Activated CD4-positive, alpha-beta T cell treated with anti-CD3 and anti-CD28 coated beads, Interleukin-10, Interleukin-2, amounts not matched to agents 100 ng/mL and 50 ng/mL, durations not matched to agents 16 hours and 8 hours (primary cell): ENCODE measurements at places on chromosomes 5 and 9.

DNA sequence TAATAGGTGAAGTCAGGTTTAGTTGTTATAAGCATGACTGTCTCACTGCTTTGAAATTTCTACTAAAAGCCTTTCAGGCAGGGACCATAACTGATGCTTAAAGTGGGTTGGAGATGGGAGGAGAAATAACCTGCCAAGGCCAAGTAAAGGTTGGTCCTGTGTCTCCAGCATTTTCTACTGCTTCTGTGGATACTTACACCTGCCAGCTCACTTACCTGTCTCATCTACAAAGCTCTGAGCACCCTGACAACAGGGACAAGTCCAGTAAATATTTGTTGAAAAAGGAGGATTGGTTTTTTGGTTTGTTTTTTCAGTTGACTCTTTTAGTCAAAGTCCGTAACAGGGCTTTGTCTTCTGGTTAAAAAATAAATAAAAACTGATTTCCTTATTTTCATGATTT lies 38.6 kb downstream of the GRAMD2B start:
- no peak for DNase-seq

- peak; percentile 14 for DNase-seq
Measured at GRCh38 chr5:143696921-143697320, 115.0 kb upstream of the HMHB1 start.

GRCh38 chr9:36739373-36740116 lies 166.8 kb downstream of the MELK start:
- DNase-seq: no peak

DNA sequence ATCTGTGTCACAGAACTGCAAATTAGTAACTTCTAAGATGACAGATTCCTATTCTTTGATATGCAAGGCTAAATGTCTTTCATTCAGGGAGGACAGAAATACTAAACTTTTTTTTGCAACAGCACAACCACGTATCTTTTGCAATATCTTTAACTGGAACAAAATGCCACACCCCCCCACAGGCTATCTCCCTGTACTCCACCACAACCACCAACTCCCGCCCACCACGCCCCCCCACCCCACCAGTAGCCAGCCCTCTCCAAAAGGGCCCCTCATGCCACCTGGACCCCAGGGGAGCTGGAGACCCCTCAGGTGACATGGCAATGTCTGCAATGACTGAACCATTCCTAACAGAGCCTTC lies 131.8 kb downstream of the ROR2 start:
- no peak for DNase-seq

- no peak for DNase-seq
Measured at GRCh38 chr9:4740388-4740637, 689 bp downstream of the AK3 start.

DNA sequence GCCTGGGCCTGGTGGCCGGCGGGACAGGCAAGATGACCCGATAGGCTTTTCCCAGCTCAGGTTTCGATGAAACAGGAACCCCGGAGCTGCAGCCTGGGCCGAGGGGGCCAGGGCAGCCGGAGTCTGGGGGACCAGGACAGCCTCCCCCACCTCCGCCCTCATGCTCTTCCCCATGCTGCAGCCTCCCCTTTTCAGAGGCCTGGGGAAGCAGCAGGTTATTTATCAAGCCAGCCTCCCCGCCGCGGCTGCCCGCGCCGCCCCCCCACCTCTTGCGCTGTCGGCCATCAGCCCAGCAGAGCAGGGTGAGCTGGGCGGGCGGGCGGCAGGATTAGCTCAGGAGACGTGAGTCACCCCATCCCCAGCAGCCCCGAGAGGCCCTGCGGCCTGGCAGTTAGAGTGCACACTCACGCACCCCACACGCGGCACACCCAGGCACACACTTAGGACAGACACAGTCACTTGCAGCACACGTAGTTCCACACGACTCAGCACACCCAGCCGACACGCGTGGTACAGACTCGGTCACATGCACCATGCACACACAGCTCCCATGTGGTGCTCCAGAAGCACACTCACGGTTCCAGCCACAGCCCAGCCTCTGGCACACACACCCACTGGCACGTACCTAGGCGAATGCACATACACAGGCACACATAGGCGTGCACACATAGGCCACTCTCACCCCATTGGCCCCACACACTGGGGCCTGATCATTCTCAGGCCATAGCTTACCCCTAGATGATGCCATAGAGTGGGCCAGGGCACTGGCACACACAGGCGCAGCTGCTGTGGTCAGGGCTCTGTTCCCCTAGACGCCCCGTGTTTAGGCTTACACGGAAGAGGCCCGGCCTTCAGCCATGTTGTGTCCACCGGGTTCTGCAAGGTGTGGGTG lies 13.0 kb downstream of the CXXC5 start:
- no peak for DNase-seq

DNA sequence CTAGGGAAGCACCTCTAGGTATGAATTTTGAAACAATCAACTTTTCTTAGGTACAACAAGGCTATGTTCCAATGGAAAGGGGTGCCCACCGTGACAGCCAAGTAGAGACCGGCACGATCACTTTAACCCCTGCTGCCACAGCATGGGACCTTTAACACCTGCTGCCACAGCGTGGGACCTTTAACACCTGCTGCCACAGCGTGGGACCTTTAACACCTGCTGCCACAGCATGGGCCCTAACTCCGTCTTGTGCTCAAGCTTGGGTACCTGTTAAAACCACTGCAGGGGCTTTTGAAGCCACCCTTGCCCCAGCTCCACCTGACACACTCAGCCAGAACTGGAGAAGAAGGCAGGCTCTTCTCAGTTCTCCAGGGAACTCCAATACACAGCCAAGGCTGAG lies 18.2 kb upstream of the MXD3 start:
- no peak for DNase-seq

DNA sequence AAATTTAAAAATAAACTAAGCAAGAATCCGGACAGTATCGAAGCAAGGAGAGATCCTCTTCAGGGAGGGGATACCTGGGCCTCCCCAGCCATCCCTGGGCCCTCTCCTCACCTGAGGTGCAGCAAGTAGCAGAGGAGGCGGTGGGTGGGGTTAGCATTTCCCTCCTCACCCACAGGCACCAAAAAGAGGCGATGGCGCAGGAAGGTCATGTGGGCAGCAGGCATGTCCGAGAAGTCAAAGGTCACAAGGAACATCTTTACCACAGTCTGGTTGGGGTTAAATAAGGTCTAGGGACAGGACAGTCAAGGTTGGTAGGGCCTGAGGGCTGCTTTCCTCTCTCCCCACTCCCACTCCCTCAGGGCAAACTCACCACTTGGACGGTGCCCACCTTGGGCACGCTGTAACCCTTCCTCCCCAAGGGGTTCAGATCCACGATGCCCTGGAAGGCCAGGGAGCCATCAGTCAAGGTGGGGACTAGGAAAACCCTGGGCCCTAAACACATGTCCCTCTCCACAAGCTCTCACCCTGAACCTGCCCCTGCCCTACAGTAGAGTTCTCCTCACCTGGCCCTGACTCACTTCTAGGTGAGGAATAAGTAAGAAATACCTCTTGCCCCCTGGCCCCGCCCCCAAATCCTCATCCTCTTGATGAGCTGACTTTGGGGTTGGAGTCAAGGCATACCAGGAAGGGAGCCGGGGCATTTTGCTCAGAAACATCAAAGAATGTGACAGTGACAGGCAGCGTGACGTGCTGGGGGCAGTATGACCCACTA lies 2.8 kb upstream of the STOML2 start:
- DNase-seq: no peak

GRCh38 chr5:40033009-40033408 lies 608.2 kb upstream of the DAB2 start:
- DNase-seq: no peak

GRCh38 chr5:15442193-15442570 lies 57.8 kb upstream of the FBXL7 start:
- no peak for DNase-seq

DNA sequence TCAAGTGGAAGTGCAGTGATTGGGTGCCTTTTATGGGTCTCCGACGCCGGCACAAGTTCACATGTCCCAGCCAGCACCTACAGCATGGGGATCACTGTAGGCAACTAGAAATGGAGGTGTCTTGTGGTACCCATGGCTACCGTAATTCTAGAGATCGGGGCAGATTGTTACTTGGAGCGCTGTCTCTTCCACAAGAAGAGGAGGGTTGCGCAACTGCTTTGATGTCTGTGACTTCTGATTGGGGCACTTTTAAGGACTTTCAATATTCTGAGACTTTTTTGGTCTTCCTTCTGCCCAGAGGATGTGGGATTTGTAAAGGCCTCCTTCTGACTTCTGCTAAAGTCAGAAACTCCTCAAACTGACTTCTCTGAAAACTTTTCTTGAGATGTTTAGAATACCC lies 41.9 kb downstream of the GLRX start:
- no peak for DNase-seq

- no peak for DNase-seq
Measured at GRCh38 chr9:27468462-27469110, 55.5 kb upstream of the IFNK start.

DNA sequence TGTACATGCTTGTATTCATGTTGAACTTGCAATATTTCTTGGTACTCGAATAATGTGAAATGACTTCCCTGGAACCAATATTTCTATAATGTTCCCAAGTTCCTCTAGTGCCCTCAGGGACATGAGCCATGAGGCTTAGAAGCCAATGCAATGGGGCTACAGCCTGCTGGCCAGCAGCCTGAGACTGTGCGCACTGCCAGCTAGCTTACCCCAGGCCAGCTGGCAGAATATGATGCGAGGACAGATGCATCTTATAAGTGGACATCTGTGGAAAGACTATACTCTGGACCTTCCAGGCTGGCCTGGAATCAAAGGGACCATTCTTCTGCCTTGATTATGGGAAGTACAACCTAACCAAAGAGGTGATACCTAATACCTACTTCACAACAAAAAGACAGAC lies 1862.0 kb upstream of the ACO1 start:
- no peak for DNase-seq

DNA sequence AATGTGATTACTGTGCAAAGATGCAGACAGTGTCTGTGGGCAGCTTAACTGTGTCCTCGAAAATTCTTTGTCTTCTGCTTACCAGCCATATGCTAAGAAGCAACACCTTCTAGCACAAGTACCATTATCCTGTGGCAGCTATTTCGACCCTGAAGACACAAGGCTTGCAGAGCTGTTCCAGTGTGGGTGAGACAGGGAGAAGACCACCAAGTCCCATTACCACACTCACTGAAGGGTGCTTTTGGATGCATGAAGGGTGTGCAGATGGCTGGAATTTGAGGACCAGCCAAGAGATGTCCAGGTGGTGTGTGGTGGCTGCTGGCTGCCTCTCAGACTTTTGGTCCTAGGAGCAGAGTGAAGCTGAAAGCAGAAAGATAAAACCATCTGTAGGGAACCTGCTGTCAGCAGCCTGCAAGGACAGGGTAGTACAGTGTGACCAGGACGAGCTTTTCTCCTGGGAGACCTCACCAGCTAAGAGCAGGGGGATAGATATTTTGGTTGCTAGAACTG lies 161.8 kb downstream of the ICE1 start:
- no peak for DNase-seq

- no peak for DNase-seq
Measured at GRCh38 chr5:167725741-167726140, 565.7 kb upstream of the WWC1 start.

DNA sequence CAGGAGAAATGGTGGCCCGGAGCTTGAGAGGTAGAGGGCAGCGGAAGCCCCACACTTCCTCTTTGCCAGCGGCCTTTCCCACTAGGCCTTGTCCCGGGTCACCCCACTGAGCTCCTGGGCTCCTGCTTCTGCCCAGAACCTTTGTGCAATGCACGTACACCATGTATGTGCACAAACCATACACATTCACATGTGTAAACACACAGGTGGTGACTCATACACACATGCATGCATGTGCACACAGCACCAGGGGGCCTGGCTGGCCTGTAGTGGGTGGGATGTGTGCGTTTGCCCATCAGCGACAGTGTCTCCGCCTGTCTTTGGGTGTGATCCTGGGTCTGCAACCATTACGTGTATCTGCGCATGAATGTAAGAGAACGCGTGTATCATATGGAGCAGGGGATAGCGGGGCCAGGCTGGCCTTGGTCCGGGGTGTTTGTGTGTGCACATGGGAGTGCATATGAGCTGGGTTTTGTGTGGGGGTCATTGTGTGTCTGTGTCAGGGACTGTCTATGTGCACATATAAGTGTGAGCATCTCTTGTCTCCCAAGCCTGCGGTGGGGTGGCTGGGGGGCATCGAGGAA lies 43.7 kb downstream of the PSD2 start:
- no peak for DNase-seq

DNA sequence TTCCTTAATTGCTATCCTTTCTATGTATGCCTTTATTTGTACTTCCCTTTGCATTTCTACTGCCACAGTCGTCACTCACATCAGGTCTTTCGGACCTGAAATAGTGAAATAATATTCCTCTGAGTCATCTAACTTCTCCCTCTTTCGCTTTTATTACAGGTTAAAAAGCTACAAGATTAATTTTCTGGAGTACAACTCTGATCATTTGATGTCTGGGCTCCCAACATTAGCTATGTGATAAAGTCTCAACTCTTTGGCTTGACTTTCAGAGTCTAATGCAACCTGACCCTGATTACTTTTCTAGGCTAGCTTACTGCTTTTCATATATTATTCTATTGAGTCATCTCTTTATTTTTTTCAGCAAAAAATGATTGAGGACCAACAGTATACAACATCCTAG lies 638.8 kb upstream of the WWC1 start:
- DNase-seq: no peak

- no peak for DNase-seq
Measured at GRCh38 chr9:98345011-98345410, 89.6 kb upstream of the TBC1D2 start.

GRCh38 chr5:108481355-108481931 lies 99.5 kb upstream of the FBXL17 start:
- DNase-seq: no peak

DNA sequence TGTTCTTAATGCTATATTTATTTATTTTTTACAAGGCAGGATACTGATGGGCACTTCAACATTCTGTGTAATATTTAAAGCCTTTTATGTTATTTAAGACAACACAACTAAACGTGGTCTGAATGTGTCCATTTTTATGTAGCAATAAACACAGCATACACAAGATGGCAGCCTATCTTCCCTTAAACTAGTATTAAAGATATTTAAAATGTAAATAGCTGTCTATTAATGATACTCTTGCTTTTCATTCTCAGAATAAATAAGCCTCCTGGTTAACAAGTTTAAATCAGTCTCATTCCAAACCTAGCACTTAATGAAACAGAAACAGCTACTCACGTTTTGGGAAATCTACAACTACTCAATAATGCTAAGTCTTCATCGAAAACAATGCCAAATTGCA lies 315.7 kb downstream of the MCTP1 start:
- no peak for DNase-seq

DNA sequence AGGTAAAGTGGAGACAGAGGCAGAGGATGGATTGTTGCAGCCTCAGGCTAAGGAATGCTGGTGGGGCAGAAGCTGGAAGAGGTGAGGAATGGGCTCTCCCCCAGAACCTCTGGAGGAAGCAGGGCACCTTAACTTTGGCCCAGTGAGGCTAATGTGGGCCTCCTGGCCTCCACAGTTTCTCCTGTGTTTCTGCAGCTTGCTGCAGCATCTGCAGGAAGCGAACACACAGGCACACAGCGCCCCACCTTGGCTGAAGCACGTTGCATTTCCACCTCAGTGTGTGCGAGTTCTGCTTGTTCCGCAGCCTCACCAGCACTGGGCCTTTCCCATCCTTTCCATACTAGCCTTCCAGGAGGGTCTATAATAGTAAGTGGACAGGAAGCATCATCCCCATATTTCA lies 27.2 kb upstream of the ASS1 start:
- no peak for DNase-seq

GRCh38 chr5:123286891-123287290 lies 136.3 kb downstream of the CEP120 start:
- DNase-seq: no peak
